ENCODE measurements at places on chromosomes 3 and 15.

GRCh38 chr3:177438596-177439220 is 241.4 kb upstream of the TBL1XR1 start:
- no peak for DNase-seq

DNA sequence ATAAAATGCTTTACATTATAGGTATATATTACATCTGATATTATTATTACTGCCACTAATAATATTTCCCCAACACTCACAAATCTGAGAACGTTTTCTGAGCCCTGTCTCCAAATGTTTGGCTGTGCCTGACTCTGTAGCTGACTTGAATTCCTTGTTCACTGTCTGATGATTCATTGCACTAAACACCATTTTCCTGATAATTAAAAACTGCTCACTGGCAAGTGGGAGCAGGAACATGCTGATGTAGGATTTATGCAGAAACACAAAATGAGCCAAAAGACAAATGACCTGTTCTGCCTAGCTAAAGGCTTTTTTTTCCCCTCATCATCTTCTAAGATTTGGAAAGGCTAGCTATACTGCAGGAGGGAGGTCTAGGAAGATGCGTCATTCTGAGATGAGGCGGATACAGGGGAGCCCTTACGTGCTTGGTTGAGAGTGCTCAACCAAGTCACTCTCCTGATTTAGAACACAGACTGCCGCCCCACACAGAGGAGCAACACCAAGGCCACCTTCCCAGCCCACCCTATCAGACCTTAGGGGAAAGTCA is 380.7 kb downstream of the EPHB1 start:
- DNase-seq, result no peak

DNA sequence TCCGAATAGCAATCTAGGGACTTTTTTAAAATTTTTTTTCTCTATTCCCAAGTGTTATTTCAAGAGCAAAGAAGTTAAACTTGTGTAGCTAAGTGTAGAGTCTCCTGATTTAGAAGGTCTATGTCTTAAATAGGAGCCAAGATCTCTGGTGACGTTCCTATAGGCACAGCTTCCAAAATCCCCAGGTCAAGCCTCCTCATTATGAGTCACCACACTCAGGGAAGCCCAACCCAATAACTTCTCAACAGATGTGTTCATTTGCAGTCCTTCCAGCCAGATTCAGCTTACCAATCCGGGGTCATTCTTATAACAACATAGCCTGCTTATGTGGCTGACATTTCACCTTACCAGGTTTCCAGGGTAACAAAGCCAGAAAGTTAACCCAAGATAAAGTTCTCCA is 270.3 kb downstream of the IL5RA start:
- peak; percentile 35 for DNase-seq

GRCh38 chr3:33277193-33277882 is at the start of gene FBXL2:
TSS of gene FBXL2 (plus strand) at chr3:33277442. CDS start at chr3:33277513, 71 bp downstream.
- DNase-seq, result peak; percentile 26

GRCh38 chr3:42166214-42166613 is 75.1 kb downstream of the TRAK1 start:
- no peak for DNase-seq

DNA sequence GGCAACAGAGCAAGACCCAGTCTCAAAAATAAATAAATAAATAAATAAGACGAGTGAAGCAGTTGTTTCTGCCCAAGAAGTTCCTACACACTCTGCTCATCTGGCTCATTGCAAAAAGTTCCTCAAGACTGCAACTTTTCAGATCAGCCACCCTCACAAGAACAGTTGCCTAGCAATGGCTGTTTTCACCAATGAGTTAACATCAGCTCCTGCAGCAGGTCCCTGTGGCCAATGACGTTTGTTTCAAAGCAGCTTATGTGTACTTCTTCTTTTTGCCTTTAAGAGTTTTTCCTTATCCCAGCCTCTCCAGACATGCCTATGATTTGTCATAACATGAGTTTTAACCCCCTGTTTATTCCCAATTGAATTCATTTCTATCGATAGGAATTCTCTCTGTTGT is 118.4 kb upstream of the SPRED1 start:
- DNase-seq, result no peak

- no peak for DNase-seq
These were observed 40.9 kb downstream of the MUC20 start for GRCh38 chr3:195761567-195762248.

DNA sequence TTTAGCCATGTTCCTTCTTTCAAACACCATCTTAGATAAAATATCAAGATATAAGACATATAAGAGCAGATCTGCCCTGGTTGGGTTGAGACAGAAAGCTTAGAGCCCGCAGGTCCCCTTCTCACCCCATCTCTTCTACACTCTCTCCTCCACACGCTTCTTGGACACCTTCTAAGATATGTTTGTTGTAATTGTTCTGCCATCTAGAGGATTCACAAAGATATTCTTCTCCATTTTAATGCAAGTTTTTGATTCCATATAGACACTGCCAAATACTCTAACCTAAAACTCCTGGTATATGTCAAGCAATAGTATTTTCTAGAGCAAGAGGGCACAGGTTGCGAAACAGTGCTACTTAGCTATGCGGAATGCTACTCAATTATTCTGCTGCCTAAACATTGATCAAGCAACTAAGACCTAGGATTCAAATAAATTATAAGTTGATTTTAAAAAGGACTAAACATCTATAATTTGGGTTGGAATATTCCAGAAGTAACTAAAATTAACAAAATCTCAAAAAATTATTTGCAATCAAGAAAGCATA is 6.8 kb downstream of the CHRM5 start:
- DNase-seq, result peak; percentile 6

- no peak for DNase-seq
These were observed 44.6 kb downstream of the PLCL2 start for GRCh38 chr3:16929311-16929710.

DNA sequence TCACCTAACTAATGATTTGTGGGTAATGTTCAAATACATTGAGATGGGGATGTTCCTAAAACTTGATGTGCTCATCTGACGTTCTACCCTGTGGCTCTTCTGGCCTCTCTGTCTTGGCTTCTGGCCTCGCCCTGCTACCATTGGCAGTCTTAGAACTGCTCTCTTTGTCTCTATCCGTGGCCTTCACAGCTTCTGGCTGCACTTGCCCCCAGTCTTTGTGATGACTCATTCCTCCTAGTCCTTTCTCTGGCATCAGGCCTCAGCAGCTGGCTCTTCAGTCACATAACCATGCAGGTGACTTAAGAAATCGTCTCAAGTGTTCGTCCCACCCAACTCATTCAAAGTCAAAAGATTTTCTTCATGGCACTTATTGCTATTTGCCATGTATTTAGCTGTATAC is 188.1 kb downstream of the BBX start:
- no peak for DNase-seq

Measured in fibroblast of the conjunctiva (primary cell).